PC-3 (cell line): ENCODE measurements at places on chromosomes 6 and 20.

- DNase-seq, result no peak
These were observed 11.6 kb upstream of the PLN start for GRCh38 chr6:118536478-118536877.

DNA sequence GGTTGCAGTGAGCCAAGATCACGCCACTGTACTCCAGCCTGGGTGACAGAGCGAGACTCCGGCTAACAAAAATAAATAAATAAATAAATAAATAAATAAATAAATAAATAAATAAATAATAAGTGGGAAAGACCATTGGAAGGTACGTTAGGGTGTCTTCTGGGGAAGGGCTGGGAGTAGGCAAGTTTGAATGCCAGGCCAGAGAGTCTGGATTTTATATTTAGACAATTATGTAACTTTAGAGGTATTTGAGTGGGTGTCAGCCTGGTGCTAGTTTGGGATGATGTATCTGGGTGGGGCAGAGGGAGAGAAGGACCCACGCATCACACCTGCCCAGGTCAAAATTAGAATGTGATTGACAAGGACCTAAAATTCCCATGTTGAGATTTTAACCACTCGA lies 108.5 kb upstream of the PRND start:
- DNase-seq, result no peak

DNA sequence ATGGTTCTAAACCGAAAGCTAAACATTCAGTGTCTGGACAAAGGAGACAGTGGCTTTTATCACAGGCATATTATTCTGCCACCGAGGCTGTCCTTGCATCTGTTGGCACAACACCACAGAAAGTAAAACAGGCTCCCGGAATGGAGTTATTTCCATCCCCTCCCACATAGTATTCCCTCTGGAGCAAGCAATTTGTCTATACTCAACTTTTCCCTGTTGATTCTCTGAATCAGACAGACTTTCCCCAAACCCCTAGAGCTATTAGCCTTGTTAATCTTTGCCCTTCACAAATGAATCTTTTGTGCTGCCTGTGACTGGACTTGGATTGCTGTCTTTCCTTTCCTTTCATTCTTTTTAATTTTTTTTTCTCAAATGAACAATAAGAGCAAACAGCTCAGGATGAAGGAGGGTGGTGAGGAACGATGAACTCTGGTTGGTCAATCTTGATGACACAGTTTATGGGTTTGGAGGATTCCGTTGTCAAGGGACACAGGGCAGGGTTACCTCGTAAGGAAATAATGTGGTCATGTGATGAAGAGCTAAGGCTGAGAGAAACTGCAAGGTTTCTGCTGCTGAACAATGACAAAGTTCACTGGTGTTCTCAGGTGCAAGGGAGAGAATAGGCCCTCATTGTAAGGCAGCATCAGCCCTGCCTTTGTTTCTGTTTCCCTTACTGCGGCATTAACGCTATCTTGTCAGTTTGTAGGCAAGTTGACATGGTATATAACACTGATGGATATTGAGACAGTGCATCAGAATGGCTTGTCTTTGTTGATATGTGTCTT lies 275.0 kb upstream of the BMP2 start:
- peak; percentile 65 for DNase-seq

DNA sequence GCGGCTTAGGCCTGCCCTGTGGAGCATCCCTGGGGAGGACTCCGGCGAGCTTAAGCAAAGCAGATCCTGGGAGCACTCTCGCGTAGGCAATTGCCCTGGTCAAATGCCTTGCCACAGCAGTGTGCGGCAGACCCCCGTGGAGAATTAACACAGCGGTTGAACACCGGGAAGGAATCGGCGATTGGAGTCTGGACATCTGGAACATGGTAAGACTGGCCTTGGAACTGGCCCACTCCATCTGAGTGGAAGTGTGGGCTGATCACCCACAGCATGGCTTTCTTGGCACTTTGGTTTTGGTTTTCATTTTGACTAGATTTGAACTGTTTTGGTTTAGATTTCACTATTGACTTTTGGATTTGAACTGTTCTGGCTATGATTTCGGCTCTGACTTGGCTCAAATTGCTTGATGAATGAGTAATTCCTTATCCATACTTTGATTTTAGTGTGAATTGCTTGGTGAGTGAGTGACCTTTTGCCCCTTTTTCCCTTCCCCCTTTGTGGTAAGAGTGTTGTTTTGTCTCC lies 300.7 kb downstream of the RNGTT start:
- DNase-seq, result no peak

DNA sequence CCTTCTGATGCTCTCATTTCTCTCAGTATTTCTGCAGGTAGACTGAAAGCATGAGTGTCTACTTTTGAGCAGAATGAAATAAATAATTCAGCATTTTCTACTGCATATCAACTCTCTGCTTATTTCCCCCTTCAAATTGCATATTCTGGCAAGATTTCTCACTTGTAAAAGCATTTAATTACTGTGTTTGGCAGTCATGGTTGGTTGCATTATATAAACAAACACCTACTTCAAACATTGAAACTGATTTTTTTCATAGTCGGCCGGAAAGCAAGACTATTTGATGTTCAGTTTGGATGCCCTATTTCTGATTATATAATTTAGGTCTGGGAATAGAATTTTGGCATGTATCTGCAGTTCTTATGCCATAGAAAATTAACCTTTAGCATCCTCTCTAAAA lies 73.1 kb downstream of the PLEKHG1 start:
- DNase-seq, result no peak

DNA sequence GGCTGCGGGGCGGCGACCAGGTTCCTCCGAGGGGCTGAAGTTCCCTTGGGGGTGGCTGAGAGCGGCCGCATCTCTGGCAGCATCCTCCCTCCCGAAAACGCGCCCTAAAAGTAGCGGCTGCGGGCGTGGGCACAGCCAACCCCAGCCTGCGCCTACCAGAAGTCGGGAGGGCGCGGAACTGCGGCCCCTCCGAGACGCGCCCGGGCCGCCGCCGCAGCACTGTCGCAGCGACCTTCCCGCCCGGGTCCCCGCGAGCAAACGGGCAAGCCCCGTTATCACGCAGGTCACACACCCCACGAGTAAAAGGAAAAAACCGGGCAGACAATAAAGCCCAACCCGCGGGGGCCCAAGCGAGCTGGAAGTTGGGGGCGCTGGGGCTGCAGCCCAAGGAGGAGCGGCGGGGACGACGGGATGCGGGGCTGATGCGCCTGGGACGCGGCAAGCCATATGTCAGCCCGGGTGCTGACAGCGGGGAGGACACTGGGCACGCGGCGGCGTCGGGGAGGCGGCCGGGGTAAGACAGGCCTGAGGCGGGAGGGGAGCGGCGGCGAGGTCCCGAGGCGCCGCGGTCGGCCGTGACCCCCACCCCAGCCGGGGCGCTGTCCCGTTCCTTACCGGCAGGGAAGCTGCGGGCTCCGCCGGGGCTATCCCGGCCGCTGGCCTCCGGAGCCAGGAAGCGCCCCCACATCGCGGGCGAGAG lies 659 bp downstream of the CEP85L start:
- DNase-seq, result peak; percentile 14
